ENCODE measurements at places on chromosomes 4 and X.

GRCh38 chr4:94640151-94640550 is 117.6 kb upstream of the BMPR1B start:
- DNase-seq: no peak
- no peaks in the 10 kb centered on the region for H3K27me3 ChIP-seq
- H3K36me3 ChIP-seq: peaks cover 9% of the 10 kb centered on the region
- H3K4me3 ChIP-seq: no peak overlapping the region
- no peak overlapping the region for H3K27ac ChIP-seq

GRCh38 chr4:141473952-141474351 is 162.4 kb upstream of the IL15 start:
- H3K27ac ChIP-seq: no peak overlapping the region
- H3K4me3 ChIP-seq: no peak overlapping the region
- H3K4me1 ChIP-seq: no peaks in the 10 kb centered on the region
- DNase-seq: no peak
- no peaks in the 10 kb centered on the region for H3K36me3 ChIP-seq
- no peaks in the 10 kb centered on the region for H3K27me3 ChIP-seq

GRCh38 chrX:149456476-149457245 is 48.4 kb downstream of the IDS start:
- H3K27ac ChIP-seq: no peak overlapping the region
- H3K4me3 ChIP-seq: no peak overlapping the region
- no peak for DNase-seq
- peaks cover 14% of the 10 kb centered on the region for H3K27me3 ChIP-seq
- H3K36me3 ChIP-seq: no peaks in the 10 kb centered on the region
- H3K4me1 ChIP-seq: no peaks in the 10 kb centered on the region

DNA sequence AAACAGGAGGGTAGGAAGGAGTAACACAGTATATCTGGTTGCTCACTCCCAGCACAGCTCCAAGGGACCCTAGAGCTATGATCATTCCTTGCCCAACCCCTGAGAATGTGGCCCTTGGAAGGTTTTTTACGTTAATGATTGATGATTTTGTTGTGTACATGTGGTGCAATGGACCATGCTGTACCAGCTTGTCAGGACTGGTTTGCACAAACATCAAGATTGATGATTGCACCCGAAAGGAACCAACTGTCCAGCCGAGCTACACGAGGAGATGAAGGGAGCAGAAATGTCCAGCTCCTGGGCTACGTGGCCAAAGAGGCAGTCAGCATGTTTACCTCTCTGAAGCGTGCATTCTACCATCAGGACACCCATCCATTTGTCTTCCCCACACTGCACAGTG is 83.2 kb upstream of the USP9X start:
- DNase-seq: no peak
- no peaks in the 10 kb centered on the region for H3K27me3 ChIP-seq
- H3K27ac ChIP-seq: no peak overlapping the region
- no peaks in the 10 kb centered on the region for H3K36me3 ChIP-seq
- no peaks in the 10 kb centered on the region for H3K4me1 ChIP-seq

- peaks cover 14% of the 10 kb centered on the region for H3K4me1 ChIP-seq
- H3K36me3 ChIP-seq: peaks cover 3% of the 10 kb centered on the region
- DNase-seq: peak; percentile 81
- H3K4me3 ChIP-seq: peak within 1 kb of the TSS; percentile 93
Observed at GRCh38 chr4:185471235-185472102, at the start of gene CCDC110. TSS of gene CCDC110 (minus strand) at chr4:185471733. CDS start at chr4:185471683, 50 bp downstream.

DNA sequence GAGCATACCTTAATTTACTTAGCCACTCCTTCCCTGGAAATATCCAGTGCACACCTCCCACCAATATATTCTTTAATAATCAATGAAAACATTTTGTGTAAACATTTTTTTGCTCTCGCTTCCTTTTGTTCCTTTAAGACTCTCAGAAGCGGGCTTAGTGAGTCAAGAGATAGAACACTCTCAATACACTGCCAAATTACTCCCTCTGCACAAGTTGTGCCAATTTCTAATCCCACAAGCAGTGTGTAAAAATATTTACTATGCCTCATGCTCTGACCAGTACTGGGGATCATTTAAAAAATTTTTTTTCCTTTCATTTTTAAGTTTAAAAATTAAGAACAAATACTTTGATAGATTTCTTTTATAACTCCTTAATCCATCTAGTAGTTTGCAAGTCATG is 5.1 kb downstream of the MORF4L2 start:
- H3K27me3 ChIP-seq: no peaks in the 10 kb centered on the region
- DNase-seq: no peak
- H3K27ac ChIP-seq: no peak overlapping the region
- peaks cover 3% of the 10 kb centered on the region for H3K4me1 ChIP-seq

DNA sequence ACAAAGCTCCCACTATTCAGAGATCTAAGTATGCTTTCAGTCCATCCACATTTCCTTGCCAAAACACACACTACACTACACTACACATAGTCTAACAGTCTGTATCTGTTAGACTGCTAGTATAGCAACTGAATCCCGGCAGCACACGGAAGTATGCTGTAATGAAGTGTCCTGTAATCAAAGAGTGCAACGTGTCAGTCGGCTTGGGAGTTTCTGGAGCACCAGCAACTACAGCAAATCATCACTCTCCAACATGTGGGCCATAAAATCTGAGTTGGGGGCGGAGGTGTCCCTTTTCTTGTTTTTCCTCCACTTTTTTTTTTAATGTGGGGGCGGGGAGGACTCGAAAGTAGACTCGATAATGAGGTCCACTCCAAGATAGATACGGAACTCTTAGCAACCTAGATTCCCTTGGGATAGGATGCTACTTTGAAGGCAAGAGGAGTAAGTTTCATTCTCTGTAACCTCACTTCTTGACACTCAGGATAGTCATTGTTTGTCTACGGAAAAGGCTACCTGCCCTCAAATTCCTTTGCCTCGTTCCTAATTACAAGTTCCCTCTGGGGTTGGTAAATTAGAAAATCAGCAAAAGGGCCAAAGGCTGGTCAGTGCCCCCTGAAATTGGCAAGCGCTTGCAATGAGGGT is 722 bp downstream of the SLC10A7 start:
- H3K27me3 ChIP-seq: no peaks in the 10 kb centered on the region
- DNase-seq: peak; percentile 10
- H3K36me3 ChIP-seq: no peaks in the 10 kb centered on the region

DNA sequence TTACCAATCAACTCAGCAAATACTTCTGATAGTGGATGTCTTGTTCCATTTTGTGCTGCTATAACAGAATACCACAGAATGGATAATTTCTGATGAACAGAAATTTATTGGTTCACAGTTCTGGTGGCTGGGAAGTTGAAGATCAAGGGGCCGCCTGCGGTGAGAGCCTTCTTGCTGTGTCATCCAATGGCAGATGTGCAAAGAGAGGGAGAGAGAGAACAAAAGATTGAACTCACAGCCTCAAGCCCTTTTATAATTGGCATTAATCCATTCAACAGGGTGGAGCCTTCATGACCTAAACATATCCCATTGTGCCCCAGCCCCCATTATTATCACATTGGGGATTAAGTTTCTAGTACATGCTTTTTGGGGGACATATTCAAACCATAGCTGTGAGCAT is 86.1 kb downstream of the ADGRG4 start:
- no peak overlapping the region for H3K4me3 ChIP-seq
- H3K27ac ChIP-seq: no peak overlapping the region
- H3K4me1 ChIP-seq: no peaks in the 10 kb centered on the region

GRCh38 chrX:143002206-143002605 is 23.5 kb upstream of the SPANXN4 start:
- H3K4me3 ChIP-seq: no peak overlapping the region
- no peaks in the 10 kb centered on the region for H3K36me3 ChIP-seq
- no peaks in the 10 kb centered on the region for H3K4me1 ChIP-seq
- DNase-seq: no peak
- H3K27ac ChIP-seq: no peak overlapping the region

- H3K36me3 ChIP-seq: no peaks in the 10 kb centered on the region
- H3K4me1 ChIP-seq: no peaks in the 10 kb centered on the region
- H3K4me3 ChIP-seq: no peak overlapping the region
- no peak overlapping the region for H3K27ac ChIP-seq
Observed at GRCh38 chr4:95761426-95761825, 78.5 kb upstream of the PDHA2 start.

DNA sequence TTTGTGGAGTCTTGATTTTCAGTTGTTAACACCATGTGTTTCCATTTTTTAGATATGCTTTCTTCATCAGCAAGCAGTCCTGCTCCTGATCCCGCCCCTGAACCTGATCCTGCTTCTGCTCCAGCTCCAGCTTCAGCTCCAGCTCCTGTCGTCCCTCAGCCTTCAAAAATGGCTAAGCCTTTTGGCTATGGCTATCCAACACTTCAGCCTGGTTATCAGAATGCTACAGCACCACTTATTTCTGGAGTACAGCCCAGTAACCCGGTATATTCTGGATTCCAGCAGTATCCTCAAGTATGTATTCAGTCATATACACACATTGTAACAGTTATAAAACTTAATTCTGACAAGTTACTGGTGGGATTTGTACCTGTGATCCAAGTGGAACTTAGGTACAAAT is 60.9 kb downstream of the SEC24B start:
- H3K36me3 ChIP-seq: peaks cover 55% of the 10 kb centered on the region
- H3K27me3 ChIP-seq: no peaks in the 10 kb centered on the region
- H3K4me1 ChIP-seq: peaks cover 4% of the 10 kb centered on the region
- H3K4me3 ChIP-seq: no peak overlapping the region
- no peak for DNase-seq
- no peak overlapping the region for H3K27ac ChIP-seq

DNA sequence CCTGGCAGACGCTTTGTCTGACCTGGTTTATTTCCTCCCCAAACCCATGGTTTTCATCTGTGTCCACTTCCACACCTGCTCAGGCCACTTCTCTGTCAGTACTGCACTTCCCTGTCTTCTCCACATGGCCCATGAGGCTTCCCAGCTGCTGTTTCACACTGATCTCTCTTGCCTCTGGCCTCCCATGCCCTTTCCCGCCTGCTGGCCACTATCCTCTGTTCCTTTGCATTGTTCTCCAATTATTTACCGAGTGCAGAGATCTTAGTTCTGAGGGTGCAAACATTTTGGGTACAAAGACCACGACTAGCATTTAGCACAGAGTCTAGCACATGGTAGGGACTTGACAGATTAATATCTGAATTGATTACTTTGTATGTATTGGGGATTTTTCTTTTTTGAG is 174.8 kb upstream of the NPY2R start:
- DNase-seq: no peak
- H3K4me3 ChIP-seq: no peak overlapping the region
- no peaks in the 10 kb centered on the region for H3K4me1 ChIP-seq
- H3K27me3 ChIP-seq: no peaks in the 10 kb centered on the region

- no peak for DNase-seq
- H3K27ac ChIP-seq: no peak overlapping the region
- no peaks in the 10 kb centered on the region for H3K27me3 ChIP-seq
- no peaks in the 10 kb centered on the region for H3K4me1 ChIP-seq
Observed at GRCh38 chr4:105352826-105353225, 121.0 kb downstream of the PPA2 start.

DNA sequence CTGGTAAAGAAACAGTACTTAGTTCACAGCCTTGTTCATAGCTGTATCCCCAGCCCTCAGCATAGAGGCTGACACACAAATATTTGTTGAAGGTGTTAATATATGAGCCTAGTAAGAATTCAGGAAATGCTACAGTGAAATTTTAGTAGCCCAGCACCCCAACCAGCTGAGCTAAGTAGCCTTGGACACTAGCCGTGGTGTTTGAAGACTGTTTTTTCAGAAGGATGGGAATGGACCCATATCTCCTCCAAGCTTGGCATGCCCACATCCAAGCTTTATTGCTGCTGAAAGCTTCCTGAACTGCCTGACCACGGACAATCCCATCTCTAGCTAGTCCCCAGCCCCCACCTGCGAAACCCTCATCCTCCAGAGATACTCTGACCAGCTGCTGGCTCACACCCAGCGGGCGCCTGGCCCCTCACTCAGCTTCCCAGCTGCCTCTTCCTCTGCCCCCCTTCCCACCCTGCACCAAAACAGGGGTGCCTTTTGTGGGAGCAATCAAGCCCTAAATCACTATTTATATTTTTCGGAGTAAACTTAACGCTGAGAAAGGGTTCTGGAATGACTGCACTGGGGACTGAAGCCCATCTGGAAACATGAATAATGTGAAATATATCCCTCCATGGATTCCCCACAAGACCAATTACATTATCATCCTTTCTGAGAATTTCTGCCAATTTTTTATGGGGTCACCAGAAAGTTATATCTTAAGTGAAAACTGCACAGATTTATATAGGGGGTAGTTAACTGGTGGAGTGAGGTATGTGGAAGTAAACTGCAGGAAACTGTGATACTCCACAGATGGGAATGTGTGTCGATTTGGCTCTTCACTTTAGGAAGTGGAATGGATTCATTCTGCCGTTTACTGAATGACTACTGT is 41.1 kb upstream of the CBR4 start:
- H3K27me3 ChIP-seq: peaks cover 16% of the 10 kb centered on the region
- no peaks in the 10 kb centered on the region for H3K36me3 ChIP-seq
- H3K27ac ChIP-seq: no peak overlapping the region
- DNase-seq: no peak
- H3K4me1 ChIP-seq: no peaks in the 10 kb centered on the region

- no peak for DNase-seq
- no peak overlapping the region for H3K4me3 ChIP-seq
- H3K27ac ChIP-seq: peak overlapping the region; percentile 11
- no peaks in the 10 kb centered on the region for H3K27me3 ChIP-seq
- H3K4me1 ChIP-seq: no peaks in the 10 kb centered on the region
- H3K36me3 ChIP-seq: peaks cover 2% of the 10 kb centered on the region
Observed at GRCh38 chrX:2427147-2427546, 73.6 kb downstream of the DHRSX start.

- H3K27ac ChIP-seq: no peak overlapping the region
- H3K36me3 ChIP-seq: no peaks in the 10 kb centered on the region
- no peaks in the 10 kb centered on the region for H3K27me3 ChIP-seq
- DNase-seq: no peak
- H3K4me3 ChIP-seq: no peak overlapping the region
- peaks cover 2% of the 10 kb centered on the region for H3K4me1 ChIP-seq
Observed at GRCh38 chrX:108165383-108166111, 74.0 kb downstream of the ATG4A start.

GRCh38 chr4:128386761-128387599 is 99.4 kb upstream of the PGRMC2 start:
- no peaks in the 10 kb centered on the region for H3K36me3 ChIP-seq
- no peaks in the 10 kb centered on the region for H3K4me1 ChIP-seq
- DNase-seq: no peak
- H3K27me3 ChIP-seq: no peaks in the 10 kb centered on the region

- no peaks in the 10 kb centered on the region for H3K4me1 ChIP-seq
- H3K27me3 ChIP-seq: peaks cover 7% of the 10 kb centered on the region
- no peak overlapping the region for H3K4me3 ChIP-seq
- peak; percentile 27 for DNase-seq
Observed at GRCh38 chrX:135596495-135596894, 76.0 kb downstream of the INTS6L start.

GRCh38 chr4:101621120-101621519 is 169.4 kb upstream of the BANK1 start:
- no peaks in the 10 kb centered on the region for H3K4me1 ChIP-seq
- no peak for DNase-seq
- H3K27ac ChIP-seq: no peak overlapping the region
- H3K4me3 ChIP-seq: no peak overlapping the region
- no peaks in the 10 kb centered on the region for H3K36me3 ChIP-seq

- DNase-seq: no peak
- H3K27ac ChIP-seq: no peak overlapping the region
- H3K4me1 ChIP-seq: no peaks in the 10 kb centered on the region
- H3K4me3 ChIP-seq: no peak overlapping the region
- no peaks in the 10 kb centered on the region for H3K36me3 ChIP-seq
Observed at GRCh38 chrX:37315511-37316248, 33.5 kb upstream of the PRRG1 start.

- no peaks in the 10 kb centered on the region for H3K36me3 ChIP-seq
- no peaks in the 10 kb centered on the region for H3K4me1 ChIP-seq
- H3K27ac ChIP-seq: no peak overlapping the region
- DNase-seq: no peak
Observed at GRCh38 chr4:157217708-157218107, 2.8 kb upstream of the GRIA2 start.
